ENCODE measurements at places on chromosomes 2 and 18.

DNA sequence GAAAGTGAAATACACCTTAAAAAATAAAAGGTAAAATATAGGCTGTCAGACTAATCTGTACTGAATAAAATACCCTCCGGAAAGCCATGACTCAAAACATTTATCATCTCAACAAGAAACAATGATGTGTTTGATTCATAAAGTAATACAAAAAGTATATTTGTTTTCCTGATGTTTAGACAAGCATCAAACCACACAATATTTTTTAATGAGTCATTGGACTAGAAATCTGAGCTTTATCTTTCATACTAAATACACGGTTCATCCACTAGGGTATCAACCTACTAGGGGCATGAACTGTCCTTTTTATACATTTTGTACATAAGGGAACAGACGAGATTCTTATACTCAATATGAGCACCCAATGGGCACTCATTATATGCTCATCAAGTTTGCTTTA lies 31.3 kb downstream of the CD226 start:
- no peak for DNase-seq

- DNase-seq = peak; percentile 84
These were observed 154.4 kb upstream of the EPAS1 start for GRCh38 chr2:46142546-46143428.

- DNase-seq = no peak
These were observed 3.5 kb downstream of the CAPN10 start for GRCh38 chr2:240589850-240590525.

GRCh38 chr2:24898122-24899109 lies 21.6 kb downstream of the ADCY3 start:
- DNase-seq = no peak

GRCh38 chr2:99389946-99390345 lies 52.8 kb downstream of the EIF5B start:
- no peak for DNase-seq

GRCh38 chr18:58887613-58887963 lies 22.9 kb downstream of the ZNF532 start:
- no peak for DNase-seq

Data from large intestine (tissue), 12 donors.